ENCODE measurements at places on chromosomes 3 and 15.

DNA sequence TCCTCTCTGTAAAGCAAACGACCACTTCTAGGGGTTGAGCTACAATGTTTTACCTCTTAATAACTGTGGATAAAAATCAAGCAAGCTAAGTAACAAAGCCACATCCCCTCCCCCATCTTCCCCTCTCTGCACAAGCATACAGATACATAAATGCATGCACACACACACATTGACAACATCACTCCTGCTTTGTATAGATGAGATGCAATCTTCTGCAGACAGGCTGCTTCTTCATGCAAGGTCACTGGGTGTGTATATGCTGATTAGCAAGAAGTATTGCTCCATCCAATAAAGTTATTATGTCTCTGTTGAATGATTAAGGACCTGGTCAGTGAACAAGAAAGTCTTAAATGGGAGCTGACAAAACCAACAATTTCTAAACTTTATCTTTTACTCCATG, 8.8 kb upstream of the ATP11B start:
- no peak for DNase-seq

DNA sequence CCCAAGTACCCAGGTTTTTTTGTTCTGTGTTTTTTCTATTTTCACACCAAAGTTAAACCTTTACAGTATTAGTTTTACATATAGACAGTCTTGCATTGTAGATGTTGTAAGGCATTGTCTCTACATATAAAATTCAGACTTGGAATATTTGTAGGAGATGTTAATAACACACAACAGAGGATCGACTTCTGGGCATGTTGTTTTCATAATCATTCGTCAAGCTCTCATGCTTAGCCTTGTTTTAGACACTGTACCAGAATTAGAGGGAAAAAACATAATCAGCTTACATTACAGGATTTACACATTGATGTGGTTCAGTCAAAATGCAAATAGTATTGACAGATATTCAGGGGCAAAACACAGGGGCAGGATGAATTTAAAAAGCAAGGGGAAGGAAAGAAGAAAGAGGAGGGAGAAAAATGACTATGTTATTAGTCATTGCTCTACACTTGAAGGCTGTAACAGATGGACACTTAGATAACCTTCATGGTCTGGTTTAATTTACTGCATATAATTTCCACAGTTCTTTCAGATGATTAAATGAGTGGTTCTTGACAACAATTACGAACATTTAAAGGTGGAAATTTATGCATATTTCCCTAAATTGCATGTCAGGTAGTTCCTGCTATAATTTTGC, 7.5 kb downstream of the CMSS1 start:
- DNase-seq, result no peak

- DNase-seq, result no peak
Measured at GRCh38 chr3:165529451-165529850, 307.8 kb downstream of the BCHE start.

DNA sequence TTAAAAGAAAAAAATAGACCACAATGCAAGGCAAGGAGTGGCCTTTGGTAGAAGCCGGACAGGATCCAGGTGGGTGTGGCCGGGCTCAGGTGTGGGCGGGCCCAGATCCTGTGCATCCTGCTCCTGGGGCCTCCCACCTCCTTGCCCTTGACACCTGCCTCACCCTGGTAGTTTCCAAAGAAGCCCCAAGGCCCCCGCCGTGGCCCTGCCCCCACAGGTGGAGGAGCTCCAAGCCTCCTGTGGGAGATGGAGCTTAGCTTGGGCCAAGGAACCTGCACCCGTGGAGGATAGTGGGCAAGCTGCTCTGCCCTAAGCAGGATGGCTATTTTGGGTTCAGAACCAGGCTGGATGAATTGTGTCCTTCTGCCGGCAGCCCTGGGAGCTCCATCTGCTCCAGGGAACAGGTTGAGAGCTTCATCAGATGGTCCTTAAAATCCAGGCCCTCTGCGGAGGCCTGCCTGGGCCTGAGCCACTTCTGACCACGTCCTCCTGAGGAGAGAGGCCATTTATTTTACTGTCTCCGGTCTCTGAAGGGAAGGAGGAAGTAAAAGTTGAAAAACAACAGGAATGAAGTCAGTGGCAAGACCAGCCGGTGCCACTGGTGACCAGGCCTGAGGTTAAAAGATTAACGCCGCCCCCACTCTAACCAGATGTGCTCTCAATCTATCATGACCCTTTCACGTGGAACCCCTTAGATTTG, 53.9 kb upstream of the KLF13 start:
- DNase-seq, result no peak

DNA sequence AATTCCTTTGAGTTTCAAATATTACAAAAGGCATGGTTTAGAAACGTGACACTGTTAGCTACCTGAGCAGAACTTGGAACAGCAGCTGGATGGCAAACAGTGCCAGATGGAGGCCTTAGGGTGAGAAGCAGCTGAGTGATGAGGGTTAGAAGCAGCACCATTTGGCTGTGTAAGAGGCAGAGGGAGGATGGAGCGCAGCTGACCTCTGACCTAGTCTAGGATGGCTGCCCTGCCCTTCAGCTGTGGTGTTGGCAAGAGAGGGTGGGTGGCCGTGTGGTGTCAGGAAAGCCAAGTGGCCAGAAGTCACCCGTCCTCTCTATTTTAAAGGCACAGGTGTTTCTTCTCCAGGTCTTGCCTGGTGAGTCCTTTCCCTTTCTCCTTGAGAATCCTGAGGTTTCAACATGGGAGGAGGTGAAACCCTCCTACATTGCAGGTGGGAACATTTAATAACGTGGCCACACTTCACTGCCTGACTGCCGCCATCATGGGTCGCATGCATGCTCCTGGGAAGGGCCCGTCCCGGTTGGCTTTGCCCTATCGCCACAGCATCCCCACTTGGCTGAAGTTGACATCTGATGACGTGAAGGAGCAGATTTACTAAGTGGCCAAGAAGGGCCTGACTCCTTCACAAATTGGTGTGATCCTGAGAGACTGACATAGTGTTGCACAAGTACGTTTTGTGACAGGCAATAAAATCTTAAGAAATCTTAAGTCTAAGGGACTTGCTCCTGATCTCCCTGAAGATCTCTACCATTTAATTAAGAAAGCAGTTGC, 17.6 kb downstream of the BCL2L10 start:
- DNase-seq, result no peak

DNA sequence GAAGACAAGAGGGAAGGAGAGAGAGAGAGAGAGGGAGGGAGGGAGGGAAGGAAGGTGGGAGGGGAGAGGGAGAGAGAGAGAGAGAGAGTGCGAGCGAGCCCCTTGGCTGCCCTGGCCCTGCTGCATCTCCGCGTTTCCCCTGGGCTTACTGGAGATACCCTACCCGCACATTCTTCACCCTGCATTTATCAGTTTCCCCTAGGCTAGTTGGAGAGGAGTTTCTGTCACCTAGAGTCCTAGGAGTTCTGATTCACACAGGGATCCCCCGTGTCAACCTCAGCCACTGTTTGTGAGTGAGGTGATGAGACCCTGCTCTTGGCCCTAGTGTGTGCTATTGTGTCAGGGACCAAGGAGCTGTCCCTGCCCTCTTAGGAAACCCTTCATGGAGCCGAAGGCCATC, 18.7 kb downstream of the BHLHE40 start:
- no peak for DNase-seq

GRCh38 chr3:73685061-73685460, 60.3 kb upstream of the PDZRN3 start:
- DNase-seq, result no peak

GRCh38 chr3:141789281-141789680, 26.1 kb downstream of the GRK7 start:
- DNase-seq, result no peak

DNA sequence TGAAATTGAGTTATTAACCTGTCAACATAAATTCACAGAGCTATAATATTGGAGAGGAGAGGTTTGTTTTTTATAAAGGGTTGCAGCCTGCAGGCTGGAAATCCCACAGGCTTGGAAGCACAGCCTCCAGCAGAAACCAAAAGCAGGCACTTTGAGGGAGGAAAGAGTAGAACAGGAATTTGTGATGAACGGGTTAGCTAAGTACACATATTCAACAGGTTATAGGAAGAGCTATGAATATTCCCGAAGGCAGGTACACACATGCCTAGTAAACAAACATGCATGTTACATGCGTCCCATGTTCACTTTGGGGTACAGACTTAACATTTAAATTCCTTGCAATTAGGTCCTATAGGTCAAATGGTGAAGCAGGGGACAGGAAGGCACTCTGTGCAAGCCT, 25.9 kb upstream of the LIPC start:
- DNase-seq, result no peak

DNA sequence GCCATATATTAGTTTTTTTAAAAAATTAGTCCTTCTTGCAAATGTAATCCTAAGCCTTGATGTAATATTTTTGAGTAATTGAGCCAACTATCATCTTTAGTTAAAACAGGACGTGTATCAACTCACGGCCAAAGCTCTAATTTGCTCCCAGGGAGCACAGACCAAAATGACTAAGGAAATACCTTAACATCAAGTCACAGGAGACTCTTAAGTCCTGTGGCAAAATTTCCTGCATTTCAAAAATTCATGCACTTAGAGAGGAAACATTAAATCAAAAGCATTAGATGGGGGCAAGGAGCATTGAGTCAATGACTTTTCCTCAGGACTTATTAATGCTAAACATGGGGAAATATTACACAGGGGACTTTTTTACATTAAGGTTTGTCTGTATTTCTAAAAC, 276.0 kb downstream of the MFSD1 start:
- DNase-seq, result peak; percentile 5

DNA sequence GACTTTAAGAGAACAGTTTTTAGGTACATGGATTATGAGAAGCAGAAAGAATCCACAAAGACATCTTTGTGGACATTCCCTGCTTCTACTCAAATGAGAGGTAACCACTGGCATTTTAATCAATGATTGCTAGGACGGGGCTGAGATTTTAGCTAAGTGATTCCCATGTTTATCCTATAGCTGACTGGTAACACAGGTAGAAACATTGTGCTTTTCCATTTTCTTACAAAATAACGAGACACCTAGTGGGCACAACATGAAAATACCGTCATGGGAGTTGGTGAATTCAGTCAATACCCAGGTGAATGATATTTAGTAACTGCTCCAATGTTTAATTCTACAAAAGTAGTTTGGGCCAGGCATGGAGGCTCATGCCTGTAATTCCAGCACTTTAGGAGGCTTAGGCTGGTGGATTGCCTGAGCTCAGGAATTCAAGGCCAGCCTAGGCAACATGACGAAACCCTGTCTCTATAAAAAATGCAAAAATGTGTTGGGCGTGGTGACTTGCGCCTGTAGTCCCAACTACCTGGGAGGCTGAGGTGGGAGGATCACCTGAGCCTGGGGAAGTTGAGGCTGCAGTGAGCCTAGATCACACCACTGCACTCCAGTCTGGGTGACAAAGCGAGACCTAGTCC, 37.2 kb upstream of the DENND4A start:
- DNase-seq, result no peak

DNA sequence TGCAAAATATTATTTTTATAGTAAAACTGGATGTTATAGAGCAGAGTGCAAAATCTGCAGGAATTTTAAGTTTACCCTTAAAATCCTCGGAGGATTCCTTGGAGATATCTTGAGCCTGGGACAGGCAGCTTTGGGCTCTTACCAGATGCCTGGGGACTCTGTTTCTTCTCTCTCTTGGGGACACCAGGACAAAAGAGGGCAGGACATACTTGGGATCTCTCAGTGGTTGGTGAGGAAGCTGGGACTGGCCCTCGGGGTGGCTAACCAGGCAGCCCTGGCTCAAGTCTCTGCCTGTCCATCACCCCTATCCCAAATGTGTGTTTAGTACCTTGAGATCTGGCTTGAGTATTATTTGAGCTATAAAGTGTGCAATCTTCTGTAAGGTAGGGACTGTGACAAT, 38.6 kb downstream of the TKT start:
- no peak for DNase-seq

DNA sequence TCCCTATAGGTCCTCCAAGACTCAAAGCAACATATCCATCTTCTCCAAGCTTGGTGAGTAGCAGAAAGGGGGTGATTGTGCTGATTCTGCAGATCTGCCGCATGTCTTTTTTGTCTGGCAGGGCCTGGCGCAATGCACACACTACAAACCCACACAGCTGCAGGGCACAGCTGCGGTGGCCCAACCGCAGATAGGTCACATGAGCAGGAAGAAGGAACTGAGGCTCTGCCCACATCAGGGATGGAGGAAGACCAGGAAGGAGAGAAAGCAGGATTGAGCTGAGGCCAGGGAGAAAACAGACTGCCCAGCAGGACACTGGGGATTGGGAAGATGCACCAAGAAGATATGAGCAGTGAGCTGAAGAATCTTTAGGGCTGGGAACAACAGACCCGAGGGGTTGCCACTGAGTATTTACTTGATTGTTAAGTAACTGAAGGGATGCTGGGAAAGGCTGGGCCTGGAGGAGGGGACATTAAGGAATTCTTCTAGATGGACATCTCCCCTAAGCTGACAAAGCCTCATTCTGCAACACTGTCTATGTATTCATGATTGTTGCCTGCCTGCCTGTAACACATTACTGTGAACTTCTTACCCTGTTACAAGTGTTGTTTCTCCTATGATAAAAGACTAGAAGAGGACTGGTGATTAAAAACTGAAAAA, 126.7 kb downstream of the MYLK start:
- no peak for DNase-seq

GRCh38 chr3:181326637-181327223, 337.2 kb upstream of the DNAJC19 start:
- DNase-seq, result no peak

GRCh38 chr3:72145506-72146380, 360.8 kb upstream of the PROK2 start:
- no peak for DNase-seq

- DNase-seq, result no peak
Measured at GRCh38 chr15:58426501-58426900, 5.3 kb upstream of the LIPC start.

- no peak for DNase-seq
Measured at GRCh38 chr15:91921843-91922198, 68.3 kb downstream of the SLCO3A1 start.

GRCh38 chr3:183563536-183563874, 8.0 kb upstream of the KLHL6 start:
- no peak for DNase-seq

DNA sequence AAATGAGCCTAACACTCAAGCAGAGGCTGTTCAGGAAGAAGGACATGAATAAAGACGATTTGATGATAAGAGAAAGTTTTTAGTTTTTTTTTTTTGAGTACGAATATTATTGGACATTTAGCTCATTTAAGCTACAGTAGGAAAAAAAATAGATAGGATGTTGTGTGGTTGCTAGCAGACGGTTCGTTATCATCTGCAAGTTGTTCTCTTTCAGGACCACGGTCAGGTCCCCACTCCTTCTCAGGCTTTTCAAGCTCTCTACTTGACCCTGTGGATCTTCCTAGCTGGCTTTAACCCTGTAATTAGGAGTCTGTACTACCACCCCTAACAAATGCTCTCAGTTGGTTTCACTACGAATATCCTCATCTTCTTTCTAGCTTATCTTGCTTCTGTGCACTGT, 1.1 kb downstream of the KCNH8 start:
- no peak for DNase-seq

DNA sequence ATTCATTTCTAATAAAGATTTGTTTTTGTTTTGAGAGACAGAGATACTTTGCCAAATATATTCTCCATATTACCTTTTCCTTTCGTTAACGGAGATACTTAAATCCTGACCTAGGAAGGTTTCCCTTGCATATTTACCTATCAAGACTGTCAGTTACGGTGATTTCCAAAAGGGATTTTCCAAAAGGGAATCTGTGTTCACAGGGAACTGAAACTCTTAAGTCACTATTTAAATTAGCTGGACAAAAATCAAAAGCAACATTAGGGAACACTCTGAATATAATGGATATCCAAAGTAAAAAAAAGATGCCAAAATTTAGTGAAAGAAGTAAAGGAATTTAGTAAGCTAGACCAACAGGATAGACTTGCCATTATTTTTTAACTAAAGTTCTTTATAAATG, 576 bp downstream of the LRRFIP2 start:
- no peak for DNase-seq

All from keratinocyte (primary cell).